ENCODE measurements at places on chromosomes 1 and 21.

- DNase-seq: no peak
Measured at GRCh38 chr1:8097077-8097799, 71.1 kb upstream of the ERRFI1 start.

GRCh38 chr1:207954104-207954503, 43.2 kb upstream of the CD34 start:
- DNase-seq: no peak

GRCh38 chr1:11388617-11389016, 90.3 kb upstream of the DISP3 start:
- DNase-seq: no peak

- no peak for DNase-seq
Measured at GRCh38 chr1:166272155-166272554, 105.4 kb upstream of the FAM78B start.

GRCh38 chr1:211603191-211603701, 24.3 kb upstream of the SLC30A1 start:
- no peak for DNase-seq

- DNase-seq: no peak
Measured at GRCh38 chr1:200355801-200356200, 54.0 kb downstream of the ZNF281 start.

DNA sequence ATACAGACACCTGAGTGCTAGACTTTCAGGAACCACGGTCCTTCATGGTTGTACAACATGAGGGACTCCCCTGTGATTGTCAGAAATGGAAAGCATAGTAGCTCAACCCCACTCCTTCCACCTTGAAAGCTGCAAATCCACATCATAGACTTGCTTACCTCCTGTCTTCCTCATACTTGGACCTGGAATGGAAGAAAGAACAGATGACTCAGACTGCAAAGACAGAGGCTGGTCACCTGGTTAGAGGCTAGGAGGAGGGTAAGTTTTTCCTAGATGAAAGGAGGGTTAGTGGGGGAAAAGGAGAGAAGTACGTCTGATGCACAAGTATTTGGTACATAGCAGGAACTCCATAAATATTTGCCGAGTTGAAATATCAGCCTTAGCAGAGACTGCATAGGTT, 37.2 kb downstream of the LRRC71 start:
- DNase-seq: no peak

DNA sequence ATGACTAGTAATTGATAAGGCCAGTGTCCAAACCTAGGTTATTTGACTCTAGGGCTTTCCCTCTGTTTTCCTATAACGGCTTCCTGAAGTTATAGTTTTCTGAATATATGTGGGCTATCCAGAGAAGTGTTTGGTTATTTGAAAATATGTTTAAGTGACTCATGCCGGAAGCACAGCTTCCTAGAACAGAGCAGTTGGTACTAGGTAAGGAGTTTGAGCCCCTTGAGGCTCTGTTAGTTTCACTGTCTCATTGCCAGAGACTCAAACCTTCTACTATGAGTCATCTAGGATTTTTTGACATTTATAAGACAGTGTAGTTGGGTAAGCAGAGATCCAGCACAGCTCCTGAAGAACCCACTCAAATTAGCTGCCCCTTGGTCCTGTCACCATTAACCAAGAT, 27.1 kb upstream of the LEPR start:
- peak; percentile 7 for DNase-seq

DNA sequence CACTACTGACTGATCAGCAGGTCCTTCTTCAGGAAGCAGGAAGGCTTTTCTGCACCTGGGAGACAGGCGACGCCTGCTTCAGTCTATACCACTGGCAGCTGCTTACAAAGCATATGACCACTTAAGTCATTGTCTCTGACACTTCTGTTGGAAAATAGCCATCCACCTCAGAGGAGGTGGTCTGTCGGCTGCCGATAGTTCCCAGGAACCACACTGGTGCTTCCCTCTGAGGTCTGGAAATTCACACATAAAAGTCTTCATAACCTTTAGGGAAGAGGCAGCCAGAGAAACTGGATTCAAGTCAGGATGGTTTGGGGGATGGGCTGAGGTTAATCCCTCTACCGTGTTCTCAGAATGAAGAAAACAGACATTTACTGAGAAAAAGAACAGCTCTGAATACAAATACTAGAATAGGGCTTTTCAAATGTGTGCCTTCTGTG, 15.6 kb upstream of the SRP9 start:
- DNase-seq: no peak

GRCh38 chr1:72516264-72516663, 233.9 kb upstream of the NEGR1 start:
- DNase-seq: no peak

DNA sequence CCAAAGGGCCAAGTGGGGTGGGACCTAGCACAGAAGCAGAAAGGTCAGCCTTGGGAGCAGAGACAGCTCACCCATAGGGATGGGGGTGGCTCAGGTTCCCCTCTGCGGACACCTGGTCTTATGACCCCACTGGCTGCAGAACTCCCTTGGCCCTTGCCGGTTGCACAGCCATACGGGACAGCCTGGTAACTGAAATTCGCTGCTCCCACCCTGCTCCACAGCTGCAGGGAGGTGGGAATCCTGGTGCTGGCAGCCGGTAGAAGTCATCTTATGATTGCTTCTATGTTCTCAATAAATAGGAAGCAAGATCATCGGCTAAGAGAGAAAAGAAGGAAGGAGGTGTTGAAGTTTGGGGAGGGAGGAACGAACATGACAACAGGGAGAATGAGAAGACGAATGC, 64.1 kb downstream of the HLCS start:
- DNase-seq: no peak

GRCh38 chr21:33302796-33303195, 22.0 kb upstream of the IFNAR1 start:
- DNase-seq: no peak

DNA sequence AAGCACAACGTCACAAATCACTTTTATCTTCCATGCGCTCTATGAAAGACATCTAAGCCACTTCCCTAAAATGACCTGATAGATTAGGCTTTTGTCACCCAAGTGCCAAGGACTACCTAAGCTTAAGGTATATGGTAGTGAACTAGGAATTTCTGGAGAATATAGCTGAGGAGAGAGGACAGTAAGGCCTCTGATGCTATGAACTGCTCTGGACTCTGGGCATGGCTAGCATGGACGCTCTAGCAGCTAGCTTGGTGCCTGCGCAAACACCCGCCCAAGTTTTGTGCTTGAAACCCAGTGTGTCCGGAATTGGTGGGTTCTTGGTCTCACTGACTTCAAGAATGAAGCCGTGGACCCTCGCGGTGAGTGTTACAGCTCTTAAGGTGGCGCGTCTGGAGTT, 42.5 kb downstream of the OR10J5 start:
- DNase-seq: no peak

GRCh38 chr1:223341121-223341520, 22.9 kb downstream of the SUSD4 start:
- no peak for DNase-seq

DNA sequence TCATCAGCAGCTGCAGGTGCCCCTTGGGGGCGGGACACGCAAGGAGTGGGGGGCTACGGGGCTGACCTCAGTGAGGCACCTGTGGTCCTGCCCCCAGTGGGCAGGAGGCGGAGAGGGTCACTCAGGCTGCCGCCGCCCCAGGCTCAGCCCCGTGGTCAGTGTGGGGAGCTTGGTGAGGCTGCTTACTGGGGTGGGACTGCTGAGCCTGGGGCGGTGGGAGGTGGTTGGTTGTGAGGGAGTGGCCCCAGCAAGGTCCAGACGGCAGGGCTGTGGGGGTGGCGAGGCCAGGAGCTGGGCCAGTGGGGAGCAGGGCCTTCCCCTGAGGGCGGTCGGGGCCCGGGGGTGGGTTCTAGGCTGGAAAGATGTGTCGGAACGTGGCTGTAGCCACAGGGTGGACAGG, 14.3 kb downstream of the PFKL start:
- no peak for DNase-seq

GRCh38 chr1:196381544-196381943, 226.7 kb downstream of the KCNT2 start:
- no peak for DNase-seq

- no peak for DNase-seq
Measured at GRCh38 chr1:29394521-29395225, 158.4 kb downstream of the PTPRU start.

DNA sequence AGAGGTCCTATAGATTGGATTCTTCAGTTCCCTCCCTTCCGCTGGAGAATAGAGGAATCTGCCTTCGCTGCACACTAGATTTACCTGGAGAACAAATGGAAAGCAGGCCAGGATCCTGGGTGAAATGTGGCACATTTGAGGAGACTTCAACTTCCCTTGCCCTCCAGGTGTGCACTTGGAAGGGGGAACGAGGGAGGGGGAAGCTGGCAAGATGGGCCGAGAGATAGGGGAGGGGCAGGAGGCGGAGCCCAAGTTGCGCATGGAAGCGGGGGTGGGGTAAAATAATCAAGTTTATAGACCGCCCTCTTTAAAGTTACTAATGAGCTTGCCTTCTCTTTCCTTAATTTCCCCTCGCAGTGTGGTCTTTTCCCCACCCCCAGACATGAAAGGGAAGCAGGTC, 155.7 kb upstream of the CAMK1G start:
- no peak for DNase-seq

DNA sequence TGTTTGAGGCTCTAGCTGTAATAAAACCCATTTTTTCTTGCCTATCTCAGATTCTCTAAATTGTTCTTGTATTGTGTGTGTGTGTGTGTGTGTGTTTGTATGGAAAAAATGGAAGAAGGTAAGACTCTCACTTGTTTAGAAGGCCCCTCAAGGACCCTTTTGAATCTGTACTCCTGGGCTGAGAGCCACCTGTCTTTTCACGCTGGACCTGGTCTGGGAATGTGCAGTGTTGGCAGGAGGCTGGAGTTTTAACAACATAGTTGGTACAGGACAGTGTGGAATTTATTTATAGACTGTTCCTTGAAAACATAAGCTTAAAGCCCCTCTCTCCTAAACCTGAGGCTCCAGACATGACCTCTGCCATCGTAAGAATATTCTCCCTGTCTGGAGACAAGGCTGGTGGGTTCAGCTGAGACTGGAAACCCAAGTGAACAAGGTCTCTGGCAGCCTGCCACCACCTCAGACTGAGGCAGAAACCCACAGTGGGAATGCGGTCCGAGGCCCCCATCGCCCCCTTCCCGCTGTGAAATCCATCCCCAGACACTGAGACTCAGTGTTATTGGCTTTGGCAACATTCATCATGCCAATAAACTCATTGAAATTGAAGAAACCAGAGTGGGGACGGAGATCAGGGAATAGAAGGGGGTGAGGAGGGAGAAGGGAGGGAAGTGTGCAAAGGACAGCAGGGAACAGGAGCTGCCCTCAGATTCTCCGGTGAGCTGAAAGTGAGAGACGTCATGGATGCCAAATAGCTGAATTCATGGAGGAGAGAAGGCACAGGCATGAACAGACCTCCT, 24.6 kb upstream of the PLXNA2 start:
- no peak for DNase-seq

- no peak for DNase-seq
Measured at GRCh38 chr1:8941906-8942305, 3.8 kb upstream of the CA6 start.

DNA sequence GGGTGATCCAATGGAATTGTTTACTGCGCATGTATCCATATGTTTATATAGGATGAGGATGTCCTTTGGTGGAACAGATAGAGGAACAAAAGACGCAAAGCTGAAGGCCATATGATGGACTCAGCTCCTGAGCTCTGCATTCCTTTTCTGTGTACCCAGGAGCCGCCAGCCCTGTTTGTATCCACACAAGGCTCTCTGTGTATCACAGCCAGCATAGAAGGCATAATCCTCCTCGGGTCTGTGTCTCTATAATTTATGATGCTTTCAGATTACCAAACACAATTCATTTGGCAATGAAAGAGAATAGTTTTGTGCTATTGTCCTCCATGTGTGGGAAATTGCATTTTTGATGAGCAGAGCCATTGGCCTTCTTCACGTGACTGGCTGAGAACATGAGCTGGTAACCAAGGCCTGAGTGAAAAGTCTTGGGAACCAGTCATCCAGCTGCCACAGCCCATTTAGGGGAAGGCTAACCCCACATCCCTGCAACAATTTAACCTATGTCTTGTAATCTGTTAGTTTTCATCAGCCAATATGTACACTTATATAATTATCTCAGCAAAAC, 119.2 kb downstream of the PBX1 start:
- no peak for DNase-seq

- no peak for DNase-seq
Measured at GRCh38 chr1:86957221-86957620, 42.8 kb downstream of the HS2ST1 start.

GRCh38 chr1:89887270-89887669, 66.4 kb downstream of the LRRC8D start:
- DNase-seq: no peak

GRCh38 chr1:20478057-20478635, 7.9 kb downstream of the CAMK2N1 start:
- no peak for DNase-seq

- DNase-seq: peak; percentile 77
Measured at GRCh38 chr1:206590025-206590758, 22.1 kb downstream of the EIF2D start.

GRCh38 chr1:18109058-18109755, 1.6 kb downstream of the IGSF21 start:
- DNase-seq: no peak

DNA sequence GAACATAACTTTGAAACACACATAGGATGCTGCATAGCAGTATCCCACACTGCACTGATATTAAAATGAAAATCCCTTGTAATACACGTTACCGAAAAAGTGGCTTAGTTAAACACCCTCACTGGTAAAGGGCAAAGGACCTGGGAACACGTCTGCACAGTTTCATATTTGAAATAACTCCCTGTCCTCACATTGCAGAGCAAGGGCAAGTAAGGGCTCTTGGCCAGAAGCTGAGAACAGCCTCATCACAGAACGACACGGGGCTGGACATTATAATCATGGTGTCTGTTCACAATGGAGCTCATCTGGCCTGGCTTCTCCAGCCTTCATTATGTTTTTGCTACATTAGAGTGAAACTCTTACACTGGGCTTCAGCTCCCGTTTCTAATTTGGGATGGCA, 207.0 kb downstream of the PCP4 start:
- DNase-seq: no peak

GRCh38 chr1:179586107-179586823, 5.4 kb upstream of the TDRD5 start:
- DNase-seq: no peak

- no peak for DNase-seq
Measured at GRCh38 chr21:45735259-45736000, 91.9 kb downstream of the PCBP3 start.

GRCh38 chr1:15345705-15346345, 63.9 kb upstream of the EFHD2 start:
- peak; percentile 52 for DNase-seq

DNA sequence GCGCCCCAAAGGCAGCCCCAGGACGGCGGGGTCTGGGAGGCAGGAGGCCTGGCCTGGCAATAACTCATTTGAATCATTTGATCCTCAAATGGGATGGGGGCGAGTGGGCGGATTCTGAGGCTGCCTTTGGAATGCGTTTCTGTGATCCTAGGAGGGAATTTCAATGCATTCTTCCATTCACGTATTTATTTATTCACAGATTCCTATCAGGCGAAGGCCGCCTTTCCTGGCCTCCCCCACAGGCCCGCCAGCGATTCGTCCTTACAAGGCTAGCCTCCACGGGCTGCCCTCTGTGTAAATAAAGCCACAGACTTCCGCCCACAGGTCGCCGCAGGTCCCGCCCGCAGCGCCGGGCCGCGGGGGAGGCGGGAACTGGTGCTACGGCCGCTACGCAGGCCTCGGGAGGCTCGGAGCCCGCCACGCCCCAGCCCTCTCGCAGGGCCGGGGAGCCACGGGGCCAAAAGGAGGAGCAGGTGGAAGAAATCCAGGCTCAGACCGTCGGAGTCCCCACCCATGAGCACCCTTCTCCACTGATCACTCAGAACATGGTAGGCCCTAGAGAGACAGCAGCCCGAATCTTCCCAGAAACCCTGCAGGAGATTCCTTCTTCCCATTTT, 31.3 kb upstream of the JUN start:
- peak; percentile 28 for DNase-seq

GRCh38 chr1:114043054-114043453, 63.8 kb downstream of the OLFML3 start:
- DNase-seq: no peak
